Cortex of kidney (tissue), 1 donor: ENCODE measurements at places on chromosomes 16 and 17.

GRCh38 chr17:48835971-48836370 is 5.1 kb downstream of the CALCOCO2 start:
- DNase-seq, result no peak

DNA sequence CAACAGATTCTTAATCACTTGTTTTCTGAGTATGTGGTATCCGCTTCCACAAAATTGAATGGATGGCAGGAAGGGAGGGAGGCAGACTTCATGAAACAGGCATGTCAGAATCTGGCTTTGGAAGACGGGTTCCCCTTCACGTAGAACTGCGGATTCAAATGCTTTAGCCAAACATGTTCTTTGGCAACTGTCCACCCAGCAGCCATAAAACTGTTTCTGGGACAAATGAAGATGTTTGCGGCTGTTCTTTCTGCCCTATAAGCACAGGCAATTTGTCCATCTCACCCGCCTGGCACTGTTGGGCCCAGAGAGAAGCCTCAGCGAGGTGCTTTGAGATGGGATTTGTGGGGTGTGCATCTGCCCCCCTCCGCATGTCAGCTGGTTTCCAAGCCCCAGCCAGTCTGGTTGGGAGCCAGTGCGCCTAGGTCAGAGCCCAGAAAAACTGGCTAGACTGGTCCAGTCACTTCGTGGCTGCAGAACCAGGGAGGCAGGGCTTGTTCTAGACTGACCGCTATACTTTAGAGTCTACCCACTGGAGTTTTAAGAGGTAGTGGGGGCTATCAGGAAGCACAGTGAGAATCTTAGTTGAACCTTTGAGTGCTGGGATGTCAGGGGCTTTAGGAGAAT is 6.3 kb downstream of the CRHR1 start:
- no peak for DNase-seq

GRCh38 chr16:69852815-69853214 is 90.7 kb downstream of the WWP2 start:
- DNase-seq, result no peak

GRCh38 chr16:27572711-27573110 is 22.8 kb downstream of the KATNIP start:
- no peak for DNase-seq

DNA sequence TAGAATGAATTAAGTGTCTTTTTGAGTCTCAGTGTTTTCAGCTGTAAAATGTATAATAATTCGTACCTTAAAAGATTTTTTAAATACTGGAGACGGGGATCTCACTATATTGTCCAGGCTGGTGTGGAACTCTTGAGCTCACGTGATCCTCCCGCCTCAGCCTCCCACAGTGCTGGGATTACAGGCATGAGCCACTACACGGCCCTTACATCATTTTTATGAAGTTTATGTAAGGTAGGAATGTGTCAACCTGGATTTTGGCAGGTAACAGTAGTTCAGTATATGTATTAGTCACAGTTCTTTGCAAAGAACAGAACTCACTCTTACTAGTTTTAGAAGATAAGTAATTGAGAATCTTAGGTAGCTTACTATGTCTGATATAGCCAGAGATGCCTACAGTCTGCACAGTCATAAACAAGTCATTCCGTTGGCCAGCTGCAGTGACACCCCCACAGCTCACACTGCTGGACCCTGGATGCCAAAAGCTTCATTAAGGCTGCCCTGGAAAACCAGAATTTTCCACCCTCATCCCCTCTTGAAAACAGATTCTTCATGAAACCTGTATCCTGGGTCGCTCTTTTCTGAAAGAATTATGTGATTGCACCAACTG is 583 bp upstream of the COX6A2 start:
- no peak for DNase-seq

DNA sequence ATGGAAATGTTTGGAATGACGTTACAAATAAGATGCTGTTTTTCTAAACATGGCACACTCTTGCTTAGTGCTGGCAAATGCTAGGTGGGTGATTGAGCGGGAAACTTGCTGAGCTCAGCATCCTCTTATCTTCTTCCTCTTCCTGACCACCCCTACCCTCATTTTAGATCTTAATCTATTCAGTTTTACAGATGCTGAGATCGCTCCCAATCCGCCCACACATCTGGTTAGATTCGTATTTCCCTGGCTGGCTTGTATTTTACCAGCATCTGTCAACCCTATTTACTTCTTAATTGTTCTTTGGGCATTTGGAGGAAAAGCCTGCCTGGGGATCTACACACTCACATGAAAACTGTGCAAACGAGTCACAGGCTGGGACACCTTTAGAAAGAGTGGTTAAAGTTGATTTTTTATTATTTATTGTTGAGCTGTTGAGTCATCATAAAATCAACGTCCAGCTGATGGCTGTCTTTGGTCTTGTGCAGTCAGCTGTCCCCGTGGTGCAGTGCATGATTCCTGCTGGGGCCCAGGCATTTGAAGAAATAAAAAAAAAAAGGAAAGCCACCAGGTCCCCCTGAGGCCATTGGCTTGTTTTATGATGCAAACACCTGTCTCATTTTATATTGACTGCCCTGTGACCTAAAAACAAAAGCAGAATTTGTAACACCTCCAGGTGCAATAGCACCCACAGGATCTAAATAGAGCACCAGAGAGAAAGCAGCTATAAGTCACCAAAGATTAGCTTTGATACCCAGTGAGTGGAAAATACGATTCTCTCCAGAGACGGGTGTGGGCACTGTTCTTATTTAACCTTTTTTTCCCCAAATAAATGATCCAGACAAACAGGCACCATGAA is 258.6 kb downstream of the HS3ST3B1 start:
- no peak for DNase-seq

DNA sequence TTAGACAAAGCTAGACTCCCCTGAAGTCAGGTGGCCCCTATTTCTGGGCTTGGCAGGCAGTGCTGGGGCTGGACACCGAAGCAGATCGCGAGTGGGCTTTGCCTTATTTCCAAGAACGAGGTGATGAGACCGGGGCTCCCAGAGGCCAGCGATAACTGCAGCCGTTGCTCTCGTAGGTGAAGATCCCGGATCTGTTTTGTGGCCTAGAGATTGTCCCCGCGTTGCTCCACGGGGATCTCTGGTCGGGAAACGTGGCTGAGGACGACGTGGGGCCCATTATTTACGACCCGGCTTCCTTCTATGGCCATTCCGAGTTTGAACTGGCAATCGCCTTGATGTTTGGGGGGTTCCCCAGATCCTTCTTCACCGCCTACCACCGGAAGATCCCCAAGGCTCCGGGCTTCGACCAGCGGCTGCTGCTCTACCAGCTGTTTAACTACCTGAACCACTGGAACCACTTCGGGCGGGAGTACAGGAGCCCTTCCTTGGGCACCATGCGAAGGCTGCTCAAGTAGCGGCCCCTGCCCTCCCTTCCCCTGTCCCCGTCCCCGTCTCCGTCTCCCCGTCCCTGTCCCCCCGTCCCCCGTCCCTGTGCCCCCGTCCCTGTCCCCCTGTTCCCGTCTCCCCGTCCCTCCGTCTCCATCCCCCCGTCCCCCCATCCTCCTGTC is 1.5 kb upstream of the TBCD start:
- DNase-seq, result no peak

DNA sequence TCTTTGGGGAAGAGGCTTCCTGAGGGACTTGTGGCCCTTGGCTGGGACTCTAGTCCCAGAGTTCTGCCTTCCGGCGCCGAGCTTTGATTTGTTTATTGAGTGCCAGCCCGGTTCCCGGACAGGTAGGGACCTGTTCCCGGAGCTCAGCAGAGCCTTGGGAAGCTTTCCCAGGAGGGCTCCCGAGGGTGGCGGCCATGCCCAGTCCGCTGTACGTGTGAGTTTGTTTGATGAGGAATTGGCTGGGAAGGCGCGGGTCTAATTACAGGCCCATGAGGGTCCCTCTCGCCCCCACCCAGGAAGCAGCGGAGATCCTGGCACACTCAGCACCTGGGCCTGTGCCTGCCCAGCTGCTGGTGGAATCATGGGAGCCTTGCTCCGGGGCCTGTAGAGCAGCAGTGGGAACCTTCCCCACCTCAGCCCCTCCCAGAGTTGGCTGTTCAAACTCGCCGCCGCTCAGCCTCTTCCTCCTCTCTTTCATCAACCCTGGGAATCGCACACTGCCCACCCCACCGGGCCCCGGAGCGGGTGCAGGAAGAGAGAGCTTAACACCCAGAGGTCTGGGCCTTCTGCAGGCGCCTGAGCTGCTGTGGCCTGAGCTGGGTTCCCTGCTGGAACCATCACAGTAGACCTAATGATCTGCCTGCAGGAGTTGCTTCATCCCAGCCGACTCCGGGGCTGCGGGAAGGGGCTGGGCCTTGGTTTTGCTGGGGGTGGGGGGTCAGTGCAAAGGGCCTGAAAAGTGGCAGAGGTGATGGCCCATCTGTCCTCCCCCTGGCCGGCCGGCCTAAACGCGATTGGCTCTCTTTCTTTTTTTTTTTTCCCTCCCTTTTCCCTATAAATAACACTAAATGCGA is 313.7 kb downstream of the SEC14L1 start:
- DNase-seq, result no peak

- peak; percentile 86 for DNase-seq
Observed at GRCh38 chr16:68448360-68448970, at the start of gene SMPD3. SMPD3 (minus strand) TSS chr16:68448508; CDS start chr16:68372181, 76,327 bp downstream.

DNA sequence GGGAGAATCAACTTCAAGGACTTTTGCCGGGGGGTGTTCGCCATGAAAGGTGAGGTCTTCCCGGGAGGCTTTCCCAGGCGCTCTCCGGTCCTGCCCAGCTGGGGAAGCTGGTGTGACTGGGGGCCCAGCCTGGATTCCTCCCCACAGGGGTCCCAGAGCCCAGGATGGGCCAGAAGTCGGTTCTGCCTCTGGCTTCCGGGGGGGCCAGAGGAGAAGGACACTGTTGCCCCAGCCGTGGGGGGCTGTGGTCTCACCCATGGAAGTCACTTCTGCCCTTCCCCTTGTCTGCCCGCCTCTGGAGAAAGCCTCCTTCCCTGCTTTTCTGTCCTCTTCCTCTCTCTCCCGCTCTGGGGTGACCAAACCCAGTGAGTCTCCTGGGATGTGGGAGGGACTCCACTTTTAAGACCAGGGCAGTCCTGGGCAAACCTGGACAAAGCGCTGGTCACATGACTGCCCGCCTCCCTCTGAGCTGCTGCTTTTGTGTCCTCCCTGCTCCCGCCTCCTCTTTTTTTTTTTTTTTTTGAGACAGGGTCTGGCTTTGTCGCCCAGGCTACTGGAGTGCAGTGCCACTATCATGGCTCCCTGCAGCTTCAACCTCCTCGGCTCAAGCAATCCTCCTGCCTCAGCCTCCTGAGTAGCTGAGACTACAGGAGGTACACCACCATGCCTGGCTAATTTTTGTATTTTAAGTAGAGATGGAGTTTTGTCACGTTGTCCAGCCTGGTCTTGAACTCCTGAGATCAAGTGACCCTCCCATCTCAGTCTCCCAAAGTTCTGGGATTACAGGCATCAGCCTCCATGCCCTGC is 40.6 kb downstream of the RAB11FIP4 start:
- DNase-seq, result no peak

- DNase-seq, result no peak
Observed at GRCh38 chr16:1543085-1543896, 9.8 kb downstream of the TMEM204 start.

- no peak for DNase-seq
Observed at GRCh38 chr17:40454613-40454995, 11.4 kb downstream of the IGFBP4 start.

DNA sequence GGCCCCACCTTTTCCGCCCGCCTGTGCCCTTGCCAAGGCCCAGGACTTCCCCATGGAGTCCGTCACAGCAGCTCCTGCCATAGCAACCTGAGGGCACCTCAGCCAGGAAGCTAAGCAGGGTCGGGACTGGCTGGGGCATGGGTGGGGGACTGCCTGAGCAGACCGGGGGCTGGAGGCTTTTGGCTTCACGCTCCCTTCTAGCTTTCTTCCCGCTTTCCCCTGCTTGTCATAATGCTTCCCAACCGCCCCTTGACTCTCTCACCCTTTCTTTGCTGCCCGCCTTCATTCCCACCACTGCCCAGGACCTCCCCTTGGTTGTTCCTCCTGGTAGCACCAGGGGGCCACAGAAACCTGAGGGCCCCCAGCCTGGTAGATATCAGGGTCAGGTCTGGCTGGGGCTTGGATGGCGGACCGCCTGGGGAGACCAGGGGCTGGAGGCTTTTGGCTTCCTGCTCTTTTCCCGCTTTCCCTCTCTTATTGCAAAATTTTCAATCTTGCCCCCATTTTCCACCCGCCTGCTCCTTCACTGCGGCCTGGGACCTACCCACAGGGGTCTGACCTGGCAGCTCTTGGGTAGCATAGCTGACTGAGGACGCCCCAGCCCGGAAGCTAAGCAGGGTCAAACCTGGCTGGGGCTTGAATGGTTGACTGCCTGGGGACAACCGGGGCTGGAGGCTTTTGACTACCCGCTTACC is 2287.7 kb downstream of the TP53TG3F start:
- DNase-seq, result no peak

GRCh38 chr17:4733073-4733531 is 1.9 kb downstream of the MED11 start:
- DNase-seq, result no peak

- DNase-seq, result no peak
Observed at GRCh38 chr16:8951447-8952280, 12.0 kb downstream of the USP7 start.

DNA sequence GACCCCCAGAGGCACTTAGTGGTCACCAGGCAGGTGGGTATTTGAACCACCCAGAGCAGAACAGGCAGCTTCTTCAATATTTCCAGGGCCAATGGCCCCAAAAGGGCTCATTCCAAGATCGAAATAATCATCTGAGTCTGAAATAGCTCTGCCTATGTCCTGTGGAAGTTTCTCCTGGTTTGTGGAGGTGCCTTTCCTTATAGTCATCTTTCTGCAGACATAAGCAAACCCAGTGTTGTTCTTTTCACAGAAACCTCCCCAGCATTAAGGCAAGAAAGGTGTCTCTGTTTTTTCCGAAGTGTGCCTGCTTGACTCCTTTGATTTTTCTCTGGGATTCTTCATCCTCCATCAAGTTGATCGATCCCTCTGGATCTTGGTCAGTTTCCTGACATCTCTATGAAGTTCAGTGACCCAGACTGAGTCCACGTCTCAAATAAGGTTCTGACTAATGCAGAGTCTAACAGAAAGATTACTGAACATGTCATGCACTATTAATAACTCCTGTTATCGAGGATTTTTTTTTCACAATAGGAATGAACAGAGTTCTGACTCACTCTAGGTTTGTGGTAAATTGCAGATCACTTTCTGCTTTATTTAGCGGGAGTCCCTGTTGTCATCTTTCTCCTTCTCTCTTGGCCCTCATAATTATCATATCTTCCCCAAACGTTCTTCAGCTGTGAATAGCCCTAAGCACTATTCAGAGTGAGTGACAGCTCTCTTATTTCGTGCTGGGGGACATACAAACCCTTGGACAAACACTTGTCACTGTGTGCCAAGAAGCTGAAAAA is 1.5 kb downstream of the LRRC3C start:
- no peak for DNase-seq

DNA sequence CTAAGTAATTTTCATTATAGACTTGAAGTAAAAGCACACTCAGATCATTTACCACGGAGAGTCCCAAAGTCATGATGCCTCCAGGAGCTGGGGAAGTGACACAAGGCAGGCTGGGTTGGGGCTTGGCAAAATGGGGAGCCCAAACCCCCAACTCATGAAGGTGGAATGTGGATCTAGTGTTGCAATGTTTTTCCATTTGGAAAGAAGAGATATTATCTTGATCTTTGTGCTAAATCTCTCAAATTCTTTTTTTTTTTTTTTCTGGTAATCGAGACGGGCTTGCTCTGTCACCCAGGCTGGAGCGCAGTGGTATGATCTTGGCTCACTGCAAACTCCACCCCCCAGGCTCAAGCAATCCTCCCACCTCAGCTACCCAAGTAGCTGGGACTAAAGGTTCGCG is 7.5 kb upstream of the KCNG4 start:
- no peak for DNase-seq

GRCh38 chr17:61161615-61162134 is 238.0 kb upstream of the TBX2 start:
- DNase-seq, result no peak
